Left ventricle myocardium superior (tissue), 1 donor: ENCODE measurements at places on chromosomes 6 and 20.

- DNase-seq: peak; percentile 83
Observed at GRCh38 chr20:1225783-1226654, at the start of gene RAD21L1. RAD21L1 (plus strand) TSS chr20:1226044; CDS start chr20:1228454, 2,410 bp downstream.

GRCh38 chr6:166222631-166223030, 55.0 kb upstream of the TBXT start:
- no peak for DNase-seq

- DNase-seq: peak; percentile 92
Observed at GRCh38 chr20:31822421-31823330, 3.5 kb downstream of the MYLK2 start.

GRCh38 chr6:138539876-138540275, 40.6 kb upstream of the NHSL1 start:
- no peak for DNase-seq

- DNase-seq: no peak
Observed at GRCh38 chr6:40395066-40395697, 192.0 kb downstream of the LRFN2 start.

DNA sequence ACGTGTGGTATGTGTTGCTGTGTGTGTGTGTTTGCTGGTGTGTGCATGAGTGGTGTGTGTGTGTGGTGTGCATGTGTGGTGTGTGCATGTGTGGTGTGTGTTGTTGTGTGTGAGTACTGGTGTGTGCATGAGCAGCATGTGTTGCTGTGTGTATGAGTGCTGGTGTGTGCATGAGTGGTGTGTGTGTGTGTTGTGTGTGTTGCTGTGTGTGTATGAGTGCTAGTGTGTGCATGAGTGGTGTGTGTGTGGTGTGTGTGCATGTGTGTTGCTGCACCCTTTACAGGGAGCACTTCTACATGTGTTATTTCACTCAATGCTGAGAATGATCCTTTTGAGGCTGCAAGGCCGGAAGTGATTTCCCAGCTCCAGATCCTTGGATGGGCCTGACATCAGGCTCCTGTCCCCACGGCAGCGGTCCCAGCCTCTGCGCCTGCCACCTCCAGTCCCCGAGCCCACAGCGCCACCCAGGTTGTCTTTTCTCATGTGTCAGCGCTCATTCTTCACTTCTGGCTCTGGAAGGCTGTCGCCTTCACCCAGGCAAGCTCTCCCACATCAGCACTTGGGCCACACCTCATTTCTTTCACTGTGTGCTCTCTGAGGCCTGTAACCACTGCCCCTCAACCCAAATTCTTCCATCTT, 2.6 kb downstream of the NPEPL1 start:
- DNase-seq: no peak

DNA sequence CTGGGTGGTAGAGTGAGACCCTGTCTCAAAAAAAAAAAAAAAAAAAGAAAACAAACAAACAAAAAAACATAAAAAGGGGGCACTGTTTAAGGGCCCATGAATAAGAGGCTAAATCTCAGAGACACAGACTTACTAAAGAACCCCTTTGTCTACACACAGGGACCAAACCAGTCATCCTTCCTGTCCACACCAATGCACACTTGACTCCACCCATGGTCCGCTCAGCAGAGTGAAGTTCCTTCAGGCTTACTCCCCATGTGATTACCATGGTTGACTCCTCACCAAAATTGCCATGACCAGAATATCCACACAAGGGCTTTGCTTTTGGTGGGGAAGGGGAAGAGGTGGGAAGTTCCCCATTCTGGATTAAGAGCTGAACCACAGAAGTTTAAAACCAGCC, 19.4 kb upstream of the REPS1 start:
- DNase-seq: no peak

- no peak for DNase-seq
Observed at GRCh38 chr6:14732844-14733757, 512.8 kb upstream of the JARID2 start.

DNA sequence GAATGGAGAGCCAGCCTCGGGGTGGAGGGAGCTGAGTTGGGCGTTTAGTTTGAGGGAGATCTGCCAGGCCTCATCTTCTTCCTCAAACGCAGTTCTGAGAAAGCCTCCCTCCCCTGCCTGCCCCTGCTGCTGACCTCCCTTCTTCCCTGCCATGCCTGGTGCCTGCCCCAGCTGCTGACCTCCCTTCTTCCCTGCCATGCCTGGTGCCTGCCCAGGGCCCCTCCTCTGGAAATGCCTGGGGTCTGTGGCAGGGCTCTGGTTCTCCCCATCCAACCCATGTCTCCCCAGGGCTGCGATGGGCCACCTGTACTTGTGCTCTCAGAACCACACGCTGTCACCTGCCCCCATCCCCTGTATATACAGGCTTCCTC, 114.6 kb downstream of the VEGFA start:
- no peak for DNase-seq

DNA sequence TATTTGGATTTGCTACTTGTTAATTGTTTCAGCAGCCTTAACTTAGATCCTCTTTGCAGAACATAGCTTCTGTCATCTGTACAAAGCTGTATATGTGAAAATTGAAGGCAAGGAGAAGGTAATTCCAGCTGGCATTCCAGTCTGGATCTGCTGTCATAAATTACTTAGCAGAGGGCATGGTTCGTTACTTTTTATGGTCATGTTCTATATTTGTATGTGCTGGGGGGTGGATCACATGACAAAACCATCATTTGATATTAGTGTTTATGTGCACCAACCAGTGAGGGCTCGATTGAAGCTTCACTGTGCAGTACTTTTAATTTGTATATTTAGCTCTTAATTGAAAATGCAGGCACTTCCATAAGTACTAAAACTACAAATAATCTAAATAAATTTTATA, 80.2 kb downstream of the CAP2 start:
- DNase-seq: no peak

DNA sequence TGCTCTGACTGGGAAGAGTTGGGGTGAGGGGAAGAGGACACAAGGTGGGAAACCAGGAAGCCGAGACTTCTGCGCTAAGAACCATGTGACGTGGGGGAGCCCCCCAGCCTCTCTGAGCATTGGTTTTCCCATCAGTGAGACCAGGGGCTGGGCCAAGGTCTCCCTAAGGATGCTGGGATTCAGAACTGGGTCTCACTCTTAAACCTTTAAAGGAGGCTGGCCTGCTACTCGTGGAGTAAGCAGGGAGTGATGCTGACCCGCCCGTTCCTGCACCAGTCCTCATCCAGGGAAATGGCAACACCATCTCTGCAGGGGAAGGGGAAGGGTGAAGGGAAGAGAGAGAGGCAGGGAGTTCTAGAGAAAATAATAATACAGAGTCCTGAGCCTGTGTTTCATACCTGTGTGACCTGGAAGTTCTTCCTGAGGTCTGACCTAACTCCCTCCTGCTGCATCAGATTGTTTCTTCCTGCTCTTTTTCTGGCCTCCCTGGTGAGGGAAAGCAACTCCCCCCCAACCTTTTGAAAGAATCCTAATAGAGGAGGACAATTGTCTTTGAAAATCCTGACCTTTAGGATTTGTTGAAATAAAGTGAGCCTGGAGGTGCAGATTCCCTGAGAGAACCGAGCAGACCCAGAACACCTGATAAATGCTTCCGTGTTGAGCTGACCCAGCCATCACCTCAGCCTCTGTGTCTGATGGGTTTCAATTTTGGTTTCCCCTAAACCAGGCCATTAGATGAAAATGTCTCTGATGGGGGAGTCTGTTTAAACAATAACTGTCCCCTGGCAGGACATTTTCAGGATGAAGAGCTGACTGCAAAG, 3.0 kb upstream of the GRM4 start:
- no peak for DNase-seq

DNA sequence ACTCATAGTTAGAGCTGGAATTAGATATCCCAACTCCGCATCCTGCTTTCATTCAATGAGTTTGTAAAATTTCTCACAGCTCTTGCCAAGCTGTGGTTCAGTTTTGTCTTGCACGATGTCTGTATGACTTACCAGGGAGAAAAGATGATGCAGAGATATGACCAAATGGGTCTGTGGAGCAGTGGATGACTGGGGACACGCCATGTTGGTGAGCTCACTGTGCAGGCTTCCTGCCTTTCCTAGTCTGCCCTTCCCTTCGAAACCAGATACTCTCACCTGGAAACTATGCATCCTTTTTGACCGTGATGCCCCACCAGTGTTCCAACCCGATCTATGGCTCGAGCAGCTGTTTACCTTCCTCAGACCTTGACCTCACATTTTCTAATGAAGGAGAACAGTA, 262.7 kb upstream of the BMP2 start:
- DNase-seq: no peak

- peak; percentile 93 for DNase-seq
Observed at GRCh38 chr20:38033330-38034107, at the start of the genes RPRD1B and TTI1. RPRD1B (plus strand) TSS chr20:38033746; CDS start chr20:38033948, 202 bp downstream. TTI1 (minus strand) TSS chr20:38033456; CDS start chr20:38013816, 19,640 bp downstream.

DNA sequence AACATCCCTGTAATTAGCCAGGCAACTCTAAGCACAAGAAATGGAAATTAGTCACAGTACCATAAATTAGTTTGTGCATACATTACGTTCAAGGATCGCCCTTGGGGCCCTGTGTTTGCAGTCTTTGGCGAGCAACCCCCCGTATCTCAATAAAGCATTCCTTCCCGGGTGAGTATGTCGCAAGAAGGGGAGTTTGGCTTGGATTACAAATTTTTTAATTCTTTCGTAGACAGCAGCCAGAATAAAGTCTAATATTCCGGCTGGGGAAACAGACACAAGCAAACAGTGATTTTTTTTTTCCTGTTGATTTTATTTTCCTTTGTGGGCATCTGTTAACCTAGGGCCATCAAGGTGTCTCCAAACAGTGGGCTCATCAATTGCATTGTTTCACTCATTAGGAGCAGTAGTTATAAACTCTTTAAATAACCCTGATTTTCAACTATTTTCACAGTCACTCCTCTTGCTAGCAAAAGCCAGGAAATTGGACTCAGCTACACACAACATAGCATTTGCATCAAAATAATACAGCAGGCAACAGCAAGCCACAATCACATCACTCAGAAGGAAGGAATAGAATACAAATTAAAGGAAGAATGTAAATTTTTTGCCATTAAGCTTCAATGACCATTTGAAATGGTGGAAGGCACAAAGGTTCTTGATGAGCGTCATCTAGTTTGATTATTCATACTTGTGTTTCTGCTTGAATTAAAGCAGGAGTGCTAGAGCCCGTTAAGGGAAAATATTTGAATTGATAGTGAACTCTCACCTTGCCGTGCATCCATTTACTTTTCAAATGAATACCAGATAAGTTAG, 85.3 kb downstream of the LINC00237 start:
- DNase-seq: no peak

DNA sequence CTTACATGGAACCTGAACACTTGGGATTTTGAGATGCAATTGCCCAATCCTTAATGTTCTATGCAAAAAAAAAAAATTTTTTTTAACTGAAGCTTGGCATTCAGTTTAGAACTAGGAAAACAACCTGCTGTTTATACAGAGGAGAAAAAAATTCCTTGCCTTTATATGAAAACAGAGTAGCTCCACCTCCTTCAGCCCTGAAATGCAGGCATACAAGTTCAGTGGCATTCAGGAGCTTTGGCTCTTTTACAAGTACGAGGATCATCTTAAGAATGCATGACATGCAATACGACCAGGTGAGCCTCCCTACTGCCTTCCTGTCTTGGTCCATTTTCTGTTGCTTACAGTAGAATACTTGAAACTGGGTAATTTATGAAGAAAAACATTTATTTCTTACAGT, 20.4 kb downstream of the PAX1 start:
- no peak for DNase-seq

DNA sequence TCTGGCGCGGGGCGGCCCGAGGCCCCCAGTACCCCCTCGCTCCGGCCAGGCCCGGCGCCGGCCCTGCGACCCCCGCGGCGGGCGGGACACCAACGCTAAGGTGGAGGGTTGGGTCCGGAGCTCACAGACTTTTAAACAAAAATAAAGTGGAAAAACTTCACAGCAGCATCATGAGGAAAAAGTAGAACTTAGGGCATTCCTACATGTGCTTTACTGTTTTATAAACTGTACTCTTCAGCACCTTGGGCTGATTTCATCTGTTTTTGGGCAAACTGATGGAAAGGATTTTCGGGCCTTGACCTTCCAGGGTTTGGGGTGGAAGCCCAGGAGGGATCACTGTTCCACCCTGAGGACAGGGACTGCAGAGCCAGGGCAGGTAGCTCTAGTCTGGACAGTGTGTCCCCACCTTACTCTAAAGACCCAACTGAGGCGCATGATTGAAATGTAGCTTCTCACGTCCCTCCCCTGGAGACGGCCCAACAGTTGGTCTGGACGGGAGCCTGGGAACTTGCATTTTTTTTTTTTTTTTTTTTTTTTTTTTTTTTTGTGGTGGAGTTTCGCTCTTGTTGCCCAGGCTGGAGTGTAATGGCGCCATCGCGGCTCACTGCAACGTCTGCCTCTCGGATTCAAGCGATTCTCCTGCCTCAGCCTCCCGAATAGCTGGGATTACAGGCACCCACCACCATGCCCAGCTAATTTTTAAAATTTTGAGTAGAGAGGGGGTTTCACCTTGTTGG, 740 bp downstream of the NELFCD start:
- DNase-seq: no peak

DNA sequence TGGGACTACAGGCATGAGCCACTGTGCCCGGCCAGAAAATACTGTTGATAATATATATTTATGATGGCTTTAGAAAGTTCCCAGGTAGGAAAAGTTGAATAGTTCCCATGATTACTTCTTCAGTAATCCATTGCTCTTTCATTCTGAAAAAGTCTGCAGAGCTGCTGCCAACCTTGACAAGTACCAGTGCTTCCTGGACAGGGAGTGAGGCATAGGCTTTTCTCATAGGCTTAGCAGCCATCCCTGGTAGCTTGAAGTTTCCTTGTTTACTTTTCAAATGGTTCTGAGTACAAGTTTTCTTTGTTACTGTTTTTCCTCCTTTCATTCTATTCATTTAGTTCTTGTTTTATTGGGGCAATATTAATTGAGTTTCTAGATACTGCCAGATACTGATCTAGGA, 7.8 kb downstream of the RWDD1 start:
- DNase-seq: no peak

- no peak for DNase-seq
Observed at GRCh38 chr6:9204171-9204570, 768.8 kb upstream of the SLC35B3 start.

- DNase-seq: no peak
Observed at GRCh38 chr20:58700823-58701222, 8.2 kb downstream of the NPEPL1 start.

- DNase-seq: no peak
Observed at GRCh38 chr20:8870652-8871051, 198.2 kb upstream of the PLCB4 start.

GRCh38 chr20:5390720-5391119, 74.0 kb upstream of the PROKR2 start:
- DNase-seq: no peak

- DNase-seq: no peak
Observed at GRCh38 chr6:128538763-128539162, 18.4 kb upstream of the PTPRK start.

DNA sequence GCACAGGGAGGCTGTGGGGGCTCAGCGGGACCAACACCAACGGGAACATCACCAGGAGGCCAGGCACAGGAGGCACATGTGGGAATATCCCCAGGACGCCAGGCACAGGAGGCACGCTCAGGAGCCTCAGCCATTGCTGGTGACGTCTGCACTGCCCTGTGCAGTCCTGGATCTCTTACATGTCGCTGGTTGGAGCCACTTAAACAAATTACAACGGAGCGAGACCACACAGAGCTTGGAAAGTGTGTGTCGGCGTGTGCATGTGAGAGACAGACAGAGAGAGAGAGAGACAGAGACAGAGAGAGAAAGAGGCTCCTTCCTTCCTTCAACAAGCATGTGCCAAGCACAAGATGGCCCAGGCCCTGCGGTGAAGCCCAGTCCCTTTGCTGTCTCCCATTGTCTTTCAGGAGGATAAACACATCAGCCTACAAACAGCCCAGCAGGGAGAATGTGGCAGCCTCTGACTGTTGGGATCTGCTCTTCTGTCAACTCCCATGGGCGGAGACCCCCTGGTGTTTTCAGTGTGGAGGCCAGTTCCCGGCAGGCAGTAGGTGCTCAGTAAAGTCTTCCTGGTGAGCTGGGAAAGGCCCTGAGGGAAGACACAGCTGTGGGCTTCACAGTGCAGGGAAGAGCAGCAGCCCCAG, 112.7 kb upstream of the THBS2 start:
- no peak for DNase-seq
